Effector memory CD8-positive, alpha-beta T cell (primary cell): ENCODE measurements at places on chromosomes 1 and 21.

- no peak for DNase-seq
These were observed 251.2 kb downstream of the RRAGC start for GRCh38 chr1:38608202-38608864.

DNA sequence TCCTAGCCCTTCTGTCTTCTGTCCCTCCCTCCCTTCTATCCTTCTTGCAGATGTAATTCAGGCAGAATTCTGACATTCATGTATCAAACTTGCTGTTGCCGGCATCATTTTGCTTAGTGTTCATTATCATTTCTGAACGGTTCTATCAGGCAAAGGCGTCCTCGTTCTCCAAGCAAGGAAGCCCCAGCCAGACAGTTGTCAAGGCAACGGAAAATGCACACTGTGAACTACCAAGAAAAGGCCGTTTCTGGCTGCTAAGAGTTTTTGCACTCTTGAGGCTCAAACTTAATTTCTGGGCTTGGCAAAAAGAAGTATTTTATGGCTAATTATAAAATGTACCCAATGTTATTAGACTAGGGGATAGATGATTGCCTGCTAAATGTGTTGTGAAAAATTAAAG is 164.7 kb upstream of the KCNJ15 start:
- DNase-seq, result no peak

GRCh38 chr1:78369546-78369945 is 121.2 kb upstream of the PTGFR start:
- no peak for DNase-seq

GRCh38 chr1:60222360-60223115 is 149.0 kb upstream of the C1orf87 start:
- DNase-seq, result no peak

- DNase-seq, result no peak
These were observed 15.4 kb downstream of the KCNH1 start for GRCh38 chr1:211118407-211119102.

DNA sequence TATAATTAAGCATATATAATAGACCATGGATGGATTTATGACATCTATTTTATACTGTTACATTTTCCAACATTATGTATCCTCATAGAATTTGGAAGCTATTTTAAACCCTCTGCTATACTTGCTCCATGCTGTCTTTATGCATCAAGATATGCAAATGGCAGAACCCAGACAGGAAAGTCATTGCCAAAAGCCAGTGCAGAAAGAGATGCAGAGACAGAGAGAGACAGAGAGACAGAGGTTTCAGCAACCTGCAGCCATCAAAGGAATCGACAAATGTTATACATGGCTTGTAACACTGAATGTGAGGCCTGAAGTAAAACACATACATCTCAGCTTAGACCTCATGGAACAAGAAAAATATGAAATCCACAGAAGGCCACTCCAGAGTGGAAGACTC is 7.5 kb upstream of the PTPRC start:
- DNase-seq, result no peak

GRCh38 chr1:225699336-225699735 is 46.4 kb upstream of the ENAH start:
- DNase-seq, result no peak

GRCh38 chr1:64553285-64553684 is 83.4 kb downstream of the CACHD1 start:
- no peak for DNase-seq

GRCh38 chr1:10687251-10687651 is 109.2 kb downstream of the CASZ1 start:
- no peak for DNase-seq

- DNase-seq, result no peak
These were observed 24.4 kb downstream of the ADAM30 start for GRCh38 chr1:119871881-119872280.

DNA sequence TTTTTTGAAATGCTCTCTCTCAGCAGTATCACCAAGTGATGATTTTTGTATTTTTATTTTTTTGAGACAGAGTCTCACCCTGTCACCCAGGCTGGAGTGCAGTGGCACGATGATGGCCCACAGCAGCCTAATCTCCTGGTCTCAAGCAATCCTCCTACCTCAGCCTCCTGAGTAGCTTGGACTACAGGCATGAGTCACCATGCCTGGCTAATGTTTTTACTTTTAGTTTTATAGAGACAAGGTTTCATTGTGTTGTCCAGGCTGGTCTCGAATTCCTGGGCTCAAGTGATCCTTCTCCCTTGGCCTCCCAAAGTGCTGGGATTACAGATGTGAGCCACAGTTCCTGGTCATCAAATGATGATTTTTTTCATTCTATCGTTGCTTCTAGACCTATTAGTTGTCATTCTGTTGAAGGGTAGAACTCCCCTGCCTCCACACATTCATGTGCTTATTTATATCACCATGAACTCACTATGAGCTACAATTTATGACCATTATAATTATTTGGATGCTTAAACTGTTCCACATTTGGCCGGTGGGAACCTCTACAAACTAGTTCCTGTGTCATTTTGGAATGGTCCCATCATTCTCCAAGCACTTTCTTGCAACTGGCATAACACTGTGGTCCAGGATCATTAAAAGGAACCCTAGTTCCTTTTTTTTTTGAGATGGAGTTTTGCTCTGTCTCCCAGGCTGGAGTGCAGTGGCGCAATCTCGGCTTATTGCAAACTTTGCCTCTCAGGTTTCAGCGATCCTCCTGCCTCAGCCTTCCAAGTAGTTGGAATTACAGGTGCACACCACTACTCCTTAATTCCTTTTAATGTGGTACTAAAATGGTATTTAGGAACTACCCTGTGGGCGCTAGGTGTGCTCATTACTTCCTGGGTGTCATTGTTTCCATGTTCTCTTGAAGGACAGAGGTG is 20.2 kb upstream of the TOR3A start:
- DNase-seq, result no peak

GRCh38 chr1:162040657-162041056 is 17.0 kb upstream of the OLFML2B start:
- DNase-seq, result no peak

DNA sequence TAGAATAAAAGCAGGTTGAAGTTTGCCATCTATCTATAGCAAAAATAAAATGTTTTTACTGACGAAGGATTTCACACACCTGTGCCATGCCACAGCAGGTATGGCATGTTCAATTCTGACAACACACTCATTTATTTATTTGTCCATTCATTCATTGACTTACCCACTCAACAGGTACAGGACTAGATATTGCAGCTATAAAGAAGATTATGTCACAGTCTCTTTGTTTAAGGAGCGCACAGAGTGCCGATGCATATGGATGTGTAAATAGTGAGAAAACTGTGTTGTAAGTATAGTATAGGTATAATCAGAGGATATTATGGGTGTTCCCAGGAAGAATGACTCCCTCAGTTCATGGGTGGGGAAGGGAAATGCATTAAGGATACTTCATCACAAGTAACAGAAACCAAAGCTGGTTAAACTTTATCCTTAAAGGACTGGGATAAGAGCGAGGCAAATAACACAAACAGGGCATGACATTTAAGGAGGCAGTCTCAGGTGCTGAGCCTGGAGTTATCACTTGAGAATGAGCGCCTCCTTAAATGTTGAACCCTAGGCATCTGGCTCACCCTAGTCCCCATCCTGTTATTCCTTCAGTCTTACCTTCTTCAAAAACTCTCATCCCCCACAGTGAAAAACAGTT is 7.9 kb upstream of the ZRANB2 start:
- DNase-seq, result no peak

DNA sequence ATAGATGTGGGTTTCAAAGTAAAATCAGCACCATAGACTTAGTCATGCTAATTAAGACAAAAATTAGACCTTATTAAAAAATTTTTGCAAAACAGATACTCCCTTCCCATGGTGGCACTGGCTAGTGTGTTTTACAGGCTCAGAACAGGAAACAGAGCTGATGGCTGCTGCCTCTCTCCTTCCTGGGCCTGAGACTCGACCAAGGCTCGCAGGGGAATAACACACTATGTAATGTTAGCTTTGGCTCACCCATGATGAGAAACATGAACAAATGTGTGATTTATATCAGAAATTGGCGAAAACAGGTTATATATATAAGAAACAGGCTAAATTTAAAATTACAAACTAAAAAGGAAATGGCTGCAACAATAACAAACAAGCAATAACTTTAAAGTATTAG is 50.7 kb downstream of the ERG start:
- no peak for DNase-seq

DNA sequence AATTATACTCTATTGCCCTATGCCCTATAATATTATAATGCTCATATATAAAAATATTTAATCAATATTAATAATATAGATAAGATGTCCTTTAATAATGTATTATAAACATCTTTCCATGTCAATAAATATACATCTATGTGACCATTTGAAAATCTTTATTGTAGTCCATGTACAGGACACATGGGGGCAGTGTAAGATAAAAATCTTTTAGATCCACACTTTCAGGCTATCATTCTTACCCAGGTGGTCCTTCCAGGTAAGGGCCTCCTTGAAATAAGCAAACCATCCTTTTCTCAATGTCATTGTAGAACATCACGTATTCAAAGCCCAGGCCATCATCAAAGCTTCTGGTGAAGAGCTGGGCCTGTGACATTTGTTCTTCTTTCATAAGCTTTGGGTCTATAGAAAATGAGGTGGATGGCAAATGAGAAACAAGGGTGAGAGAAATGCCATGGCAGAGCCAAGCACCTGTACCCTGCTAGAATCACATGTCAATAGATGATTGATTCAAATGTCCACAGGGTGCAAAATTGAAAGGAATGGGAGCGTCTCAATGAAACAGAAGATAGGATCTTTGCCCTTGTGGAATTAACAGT is 20.2 kb downstream of the THEM4 start:
- DNase-seq, result no peak

GRCh38 chr21:43744725-43745124 is 25.8 kb downstream of the PDXK start:
- DNase-seq, result no peak

DNA sequence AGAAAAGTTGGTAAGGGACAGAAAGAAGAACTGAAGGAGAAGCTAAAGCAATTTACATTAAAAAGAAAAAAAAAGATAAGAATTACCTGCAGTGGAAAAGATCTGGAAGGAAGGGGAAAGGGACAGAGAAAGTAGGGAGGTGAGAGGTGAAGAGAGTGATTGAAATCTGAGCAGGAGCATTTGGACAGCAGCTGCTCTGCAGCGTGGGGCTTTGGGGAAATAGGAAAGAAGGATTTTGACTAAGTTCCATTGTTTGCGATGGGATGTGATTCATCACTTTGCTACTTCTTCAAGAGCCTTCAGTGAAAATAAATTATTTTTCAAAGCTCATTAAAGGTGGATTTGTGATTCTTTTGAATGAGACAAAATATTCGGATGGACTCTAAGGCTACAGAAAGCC is 26.1 kb upstream of the NMNAT2 start:
- DNase-seq, result no peak

- DNase-seq, result no peak
These were observed 65.4 kb downstream of the C21orf91 start for GRCh38 chr21:17753736-17754135.

DNA sequence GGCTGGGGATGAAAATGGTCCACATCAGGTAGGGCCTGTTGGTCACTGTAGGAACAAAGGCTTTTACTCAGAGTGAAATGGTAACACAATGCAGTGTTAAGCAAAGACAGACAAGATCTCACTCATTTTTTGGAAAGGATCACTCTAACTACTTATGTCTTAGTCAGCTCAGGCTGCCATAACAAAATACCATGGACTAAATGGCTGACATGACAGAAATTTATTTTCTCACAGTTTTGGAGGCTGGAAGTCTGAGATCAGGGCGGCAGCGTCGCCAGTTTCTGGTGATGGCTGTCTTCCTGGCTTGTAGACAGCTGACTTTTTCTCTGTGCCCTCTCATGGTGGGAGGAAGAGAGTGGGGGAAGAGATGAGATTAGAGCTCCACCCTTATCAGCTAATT is 10.2 kb upstream of the MAGI3 start:
- no peak for DNase-seq

DNA sequence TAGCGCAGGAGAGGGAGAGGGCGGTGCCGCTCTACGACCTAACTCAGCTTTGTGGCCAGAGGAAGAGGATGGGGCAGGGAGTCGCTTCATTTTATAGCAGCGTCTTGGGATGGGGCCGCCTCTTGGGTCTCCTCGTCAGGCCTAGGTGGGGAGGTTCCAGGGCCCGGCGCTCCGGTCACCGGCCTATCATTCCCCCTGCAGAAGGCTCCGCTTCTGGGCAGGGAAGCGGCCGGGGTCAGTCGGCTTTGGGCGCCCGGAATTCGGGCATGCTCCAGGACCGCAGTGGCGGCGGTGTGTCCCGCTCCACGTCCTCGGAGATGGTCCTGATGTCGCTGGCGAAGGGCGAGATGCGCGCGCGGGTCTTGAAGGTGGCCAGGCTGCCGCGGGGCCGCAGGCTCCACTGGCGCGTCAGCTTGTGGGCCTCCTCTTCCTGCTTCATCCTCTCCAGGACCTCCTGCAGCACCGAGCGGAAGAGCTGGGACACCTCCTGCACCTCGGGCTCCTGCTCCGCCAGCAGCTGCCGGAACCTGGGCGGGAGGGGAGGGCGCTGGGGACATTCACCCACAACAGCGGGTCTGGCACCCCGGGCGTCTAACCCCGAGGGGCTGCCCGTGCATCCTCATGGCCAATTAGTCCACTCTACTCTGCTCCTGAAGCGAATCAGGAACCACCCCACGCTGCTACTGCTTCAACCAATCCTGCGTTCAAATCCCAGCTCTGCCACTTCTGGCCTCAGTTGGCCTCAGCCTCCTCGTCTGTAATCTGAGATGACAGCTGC is 13.0 kb downstream of the RD3 start:
- DNase-seq, result no peak

- DNase-seq, result no peak
These were observed 31.1 kb downstream of the RUNX3 start for GRCh38 chr1:24898909-24899439.

GRCh38 chr1:109229531-109230127 is 15.9 kb downstream of the SARS1 start:
- DNase-seq, result no peak

DNA sequence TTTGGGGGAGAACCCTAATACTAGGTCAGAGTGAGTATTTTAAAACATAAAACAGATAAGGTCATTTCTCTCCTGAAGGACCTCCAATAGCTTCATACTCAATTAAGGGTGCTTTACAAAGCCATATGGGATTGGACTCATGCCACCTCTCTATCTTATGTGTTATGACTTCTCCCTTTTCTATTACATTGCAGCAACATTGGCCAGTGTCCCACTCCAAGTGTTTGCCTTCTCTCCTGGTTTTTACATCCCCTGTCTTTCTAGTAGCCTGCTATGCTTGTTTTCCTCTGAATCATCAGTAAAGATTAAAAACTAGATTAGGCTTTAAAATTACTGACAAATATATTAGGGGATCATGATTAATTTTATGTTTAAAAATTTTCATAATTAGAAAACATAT is 66.6 kb downstream of the SCMH1 start:
- DNase-seq, result no peak

- DNase-seq, result no peak
These were observed 400.3 kb downstream of the LTN1 start for GRCh38 chr21:28592205-28592865.

- DNase-seq, result no peak
These were observed 103.3 kb downstream of the MRPL39 start for GRCh38 chr21:25503981-25504380.

DNA sequence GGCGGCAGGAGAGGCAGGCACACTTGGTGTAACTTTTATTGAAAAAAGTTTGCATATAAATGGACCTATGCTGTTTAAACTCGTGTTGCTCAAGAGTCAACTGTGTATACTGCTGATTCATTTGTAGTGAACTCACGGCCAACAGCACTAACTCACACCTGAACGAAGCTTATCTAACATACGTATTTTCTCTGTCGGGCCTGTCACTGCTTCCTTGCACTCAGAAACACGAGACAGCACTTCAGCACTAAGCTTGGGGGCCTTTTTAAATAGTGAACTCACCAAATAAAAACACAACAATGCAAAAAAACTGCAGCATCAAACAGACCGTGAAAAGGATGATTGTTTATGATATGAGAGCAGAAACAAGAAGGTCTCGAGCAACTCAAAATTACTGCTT is 58.9 kb upstream of the NEK2 start:
- DNase-seq, result no peak

GRCh38 chr1:113041569-113042284 is 31.3 kb upstream of the LRIG2 start:
- no peak for DNase-seq
